ENCODE measurements at places on chromosomes 6 and 20.

GRCh38 chr20:3580412-3580811 lies 82.8 kb downstream of the GFRA4 start:
- no peak for DNase-seq

DNA sequence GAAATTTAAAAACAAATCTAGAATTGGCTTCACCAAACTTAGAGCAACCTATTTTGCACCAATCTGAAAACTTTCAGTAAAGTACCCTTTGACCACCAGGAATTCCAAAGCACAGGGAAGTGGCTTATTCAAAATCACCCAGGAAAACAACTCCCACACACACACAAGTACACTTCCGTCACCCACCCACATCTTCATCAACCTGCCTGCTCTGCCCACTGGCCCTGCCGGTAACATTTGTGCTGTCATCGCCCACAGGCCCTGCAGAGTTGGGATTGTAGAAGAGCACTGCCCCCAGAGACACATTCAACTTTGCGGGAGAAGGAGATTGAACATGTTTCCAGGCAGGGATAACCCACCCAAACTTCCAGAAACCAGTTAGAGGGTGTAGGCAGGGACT lies 19.3 kb upstream of the SCML4 start:
- no peak for DNase-seq

DNA sequence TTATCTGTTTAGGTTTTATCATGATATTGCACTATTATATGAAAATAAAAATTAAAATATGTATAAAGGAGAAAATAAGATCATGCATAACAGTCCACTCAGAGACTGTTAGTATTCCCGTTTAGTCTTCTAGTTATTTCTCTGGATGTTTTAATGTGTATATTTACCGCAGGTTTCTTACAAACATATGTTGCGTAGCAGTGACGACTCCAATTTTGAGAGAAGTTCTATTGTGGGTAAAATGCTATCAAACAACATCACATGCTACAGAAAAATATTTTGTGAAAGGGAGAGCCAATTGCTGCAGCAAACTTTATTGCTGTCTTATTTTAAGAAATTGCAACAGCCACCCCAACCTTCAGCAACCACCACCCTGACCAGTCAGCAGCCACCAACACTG lies 72.4 kb upstream of the NXT1 start:
- DNase-seq, result no peak

GRCh38 chr6:44211284-44211683 lies 5.4 kb upstream of the MYMX start:
- DNase-seq, result no peak

DNA sequence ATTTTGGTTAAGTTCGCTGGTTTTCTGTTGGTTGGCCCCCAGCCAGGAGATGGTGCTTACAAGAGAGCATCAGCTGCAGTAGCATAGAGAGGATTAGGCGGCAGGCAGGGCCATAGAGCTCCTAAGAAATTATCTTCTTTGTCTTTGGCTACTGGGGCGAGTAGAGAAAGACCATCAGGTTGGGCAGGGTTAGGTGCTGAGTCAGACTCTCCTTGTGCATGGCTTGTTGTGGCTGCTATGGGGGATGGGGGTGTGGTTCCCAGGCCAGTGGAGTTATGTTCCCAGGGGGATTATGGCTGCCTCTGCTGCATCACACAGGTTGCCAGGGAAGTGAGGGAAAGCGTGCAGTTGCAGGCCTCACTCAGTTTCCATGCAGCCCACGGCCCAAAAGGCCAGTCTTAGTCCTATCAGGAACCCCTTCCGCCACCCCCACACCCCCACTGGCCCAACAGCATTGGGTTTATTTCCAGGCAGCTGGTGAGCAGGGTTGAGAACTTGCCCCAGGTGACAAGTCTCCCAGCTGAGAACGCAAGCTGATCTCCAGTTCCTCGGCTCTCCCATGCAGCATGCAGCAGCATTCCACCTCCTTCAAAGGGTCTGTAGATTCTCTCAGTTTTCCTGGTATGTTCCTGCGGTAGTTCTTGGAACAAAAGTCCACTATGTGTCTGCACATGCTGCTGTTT lies 243.7 kb downstream of the UTRN start:
- DNase-seq, result no peak

- no peak for DNase-seq
These were observed 74.9 kb upstream of the SLCO4A1 start for GRCh38 chr20:62567246-62568044.

DNA sequence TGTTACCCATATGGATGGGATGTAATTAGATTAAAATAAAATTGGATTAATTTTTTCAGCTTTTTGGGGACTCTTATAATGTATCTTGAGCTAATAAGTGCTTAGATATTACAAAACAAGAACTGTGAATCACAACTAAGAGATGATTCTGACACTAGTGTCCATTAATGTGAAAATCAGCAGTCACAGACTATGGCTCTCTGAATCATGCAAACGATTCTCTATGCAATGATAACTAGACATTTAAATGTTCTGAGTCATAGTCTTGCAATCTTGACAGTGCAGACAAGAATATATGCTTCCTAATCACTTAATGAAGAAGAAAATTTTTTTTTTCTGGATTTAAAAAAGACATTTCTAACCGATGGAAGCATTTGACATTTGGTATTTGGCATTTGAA lies 82.2 kb upstream of the OPRM1 start:
- no peak for DNase-seq

- DNase-seq, result no peak
These were observed 2.0 kb downstream of the SEMG2 start for GRCh38 chr20:45223136-45223535.

DNA sequence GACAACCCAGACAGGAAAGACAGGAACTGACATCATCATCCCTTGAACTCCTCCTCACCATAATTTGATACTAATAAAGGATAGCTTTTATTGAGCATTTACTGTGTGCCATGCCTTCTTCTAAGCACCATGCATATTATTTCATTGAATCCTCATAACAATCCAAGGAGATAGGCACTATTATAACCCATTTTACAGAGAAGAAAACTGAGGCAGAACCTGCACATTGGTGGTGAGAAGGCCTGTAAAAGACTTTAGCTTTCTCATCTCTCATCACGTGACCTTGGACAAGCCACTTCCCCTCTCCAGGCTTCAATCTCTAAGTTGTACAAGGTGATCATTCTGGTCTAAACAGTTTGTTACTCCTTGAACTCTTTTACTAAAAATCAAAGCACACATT lies 34.5 kb upstream of the PREX1 start:
- DNase-seq, result no peak

DNA sequence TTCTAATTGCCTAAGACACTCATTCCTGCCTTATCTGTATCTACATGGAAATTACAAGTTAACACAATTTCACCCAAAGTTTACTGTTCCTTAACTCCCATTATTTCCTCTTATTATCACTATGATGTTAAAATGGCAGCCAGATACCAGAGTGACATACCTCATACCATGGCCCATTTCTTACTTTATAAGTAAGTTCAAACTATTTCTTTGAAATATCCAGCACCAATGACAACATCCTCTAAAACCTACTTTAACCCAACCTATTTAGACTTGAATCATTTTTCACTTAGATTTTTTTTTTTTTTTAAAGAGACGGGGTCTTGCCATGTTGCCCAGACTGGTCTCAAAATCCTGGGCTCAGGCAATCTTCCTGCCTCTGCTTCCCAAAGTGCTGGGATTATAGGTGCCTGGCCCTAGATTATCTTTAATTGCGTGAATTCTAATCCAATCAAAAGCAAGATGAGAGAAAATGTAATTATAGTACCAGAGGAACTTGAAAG lies 10.0 kb downstream of the REV3L start:
- no peak for DNase-seq

- no peak for DNase-seq
These were observed 49.1 kb downstream of the ARMC2 start for GRCh38 chr6:108897371-108897770.

DNA sequence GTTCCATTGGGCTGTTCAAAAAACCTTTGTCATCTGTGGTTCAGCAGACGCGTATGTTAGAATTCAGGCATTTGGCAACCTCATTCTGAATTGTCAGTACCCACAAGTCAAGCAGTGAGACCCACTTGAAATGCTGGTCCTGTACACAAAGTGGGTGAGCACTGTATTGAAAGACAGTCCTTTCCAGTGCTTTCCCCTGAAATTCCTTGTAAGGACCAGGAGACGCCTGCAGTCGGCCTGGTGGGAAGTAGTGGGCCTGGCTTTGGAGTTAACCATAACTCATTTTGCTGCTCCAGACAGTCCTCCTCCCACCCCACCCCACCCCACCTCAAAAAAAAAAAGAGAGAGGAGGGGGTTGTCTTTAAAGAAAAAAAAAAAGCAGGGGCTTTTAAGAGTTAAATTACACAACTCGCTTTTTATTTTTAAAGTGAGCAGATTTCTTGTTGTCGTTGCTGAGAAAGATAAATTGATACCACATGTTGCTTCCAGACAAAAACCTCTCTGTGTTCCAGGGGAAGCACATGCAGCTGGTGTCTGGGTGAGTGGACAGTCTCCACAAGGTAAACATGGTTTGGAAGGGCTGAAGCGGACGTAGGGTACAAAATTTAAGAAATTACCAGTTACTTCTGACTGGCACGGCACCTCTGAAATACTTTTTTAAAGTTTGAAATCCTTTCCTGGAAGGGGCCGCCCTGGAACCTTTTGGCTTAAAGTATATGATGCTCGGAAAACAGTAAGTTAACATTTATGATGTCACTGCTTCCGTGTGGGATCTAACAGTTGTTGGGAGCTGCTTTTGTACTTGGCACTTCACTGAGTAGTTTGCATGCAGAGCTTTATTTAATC lies 95.3 kb downstream of the FOXO3 start:
- DNase-seq, result no peak

GRCh38 chr6:25359191-25359861 lies 80.2 kb downstream of the CARMIL1 start:
- no peak for DNase-seq

- DNase-seq, result no peak
These were observed 425.1 kb downstream of the FOXA2 start for GRCh38 chr20:22159276-22159675.

DNA sequence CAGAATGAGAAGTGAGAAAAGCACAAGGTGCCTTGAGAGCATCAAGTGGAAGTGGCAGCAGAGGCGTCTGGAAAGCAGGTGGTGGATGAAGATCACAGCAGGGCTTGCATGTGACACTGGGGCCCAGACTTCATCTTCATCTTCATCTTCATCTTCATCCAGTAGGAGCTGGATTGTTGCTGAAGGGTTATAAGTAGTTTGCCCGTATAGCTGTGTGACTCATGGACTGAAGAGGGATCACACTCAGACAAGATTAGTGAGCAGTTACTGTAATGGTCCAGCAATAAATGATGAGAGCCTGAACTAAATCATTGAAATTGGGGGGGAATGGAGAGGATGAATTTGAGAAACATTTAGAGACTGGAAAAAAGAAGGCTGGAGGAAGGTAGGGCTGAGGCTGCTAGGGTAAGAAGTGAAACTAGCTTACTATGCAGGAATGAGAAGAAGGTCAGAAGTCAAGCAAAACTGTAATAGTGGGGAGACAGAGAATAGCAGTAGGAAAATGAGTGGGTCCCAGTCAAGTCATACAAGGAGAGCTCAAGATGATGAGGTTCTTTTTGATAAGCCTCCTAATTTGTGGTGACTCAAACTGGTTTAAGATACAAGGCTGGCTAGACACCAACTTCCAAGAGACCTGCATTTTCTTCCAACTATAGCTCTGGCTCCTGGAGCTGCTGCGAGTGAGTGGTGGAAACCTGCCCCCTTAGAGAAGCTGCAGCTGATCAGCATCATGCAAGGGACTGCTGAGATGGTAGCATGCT lies 92.3 kb upstream of the BEND6 start:
- no peak for DNase-seq

- DNase-seq, result no peak
These were observed 23.0 kb downstream of the L3MBTL1 start for GRCh38 chr20:43530321-43531090.

DNA sequence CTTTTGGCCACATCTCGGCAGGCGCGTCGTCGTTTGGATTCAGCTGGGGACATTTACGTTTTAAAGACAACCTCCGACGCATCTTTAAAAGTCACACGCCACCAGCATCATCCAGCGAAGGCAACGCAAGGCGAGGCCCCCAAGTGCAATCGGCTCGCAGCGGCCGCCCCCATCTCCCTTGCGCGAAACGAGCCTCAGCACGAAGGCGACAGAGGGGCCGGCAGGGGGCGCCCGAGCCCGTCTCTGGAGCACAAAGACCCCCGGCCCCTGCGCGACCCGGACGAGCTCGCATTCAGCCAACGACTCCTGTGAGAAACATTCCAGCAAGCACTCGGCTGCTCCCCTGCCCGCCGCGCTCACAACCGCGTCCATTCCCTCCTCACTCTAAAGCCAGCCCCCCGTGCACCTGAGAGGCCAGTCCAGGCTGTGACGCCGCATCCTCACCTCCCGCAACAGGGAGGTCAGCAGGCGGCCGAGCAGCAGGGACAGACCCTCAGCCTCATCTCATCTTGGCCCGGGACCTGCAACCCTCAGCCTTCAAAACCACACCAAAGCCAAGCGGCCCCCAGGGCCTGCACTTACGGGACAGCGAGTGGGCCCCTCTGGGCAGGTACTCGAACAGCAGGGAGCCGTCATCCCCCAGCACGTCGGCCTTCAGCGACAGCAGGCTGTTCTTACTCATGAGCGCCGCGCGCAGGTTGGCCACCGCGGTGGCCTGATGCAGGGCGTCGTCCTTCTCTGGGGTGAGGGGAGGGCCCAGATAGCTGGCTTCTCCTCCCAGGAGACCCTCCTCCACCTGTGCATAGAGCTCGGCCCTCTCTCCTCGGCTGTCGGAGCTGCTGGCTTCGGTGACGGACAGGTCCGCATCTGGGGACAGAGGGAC lies 35.8 kb downstream of the SLC2A4RG start:
- no peak for DNase-seq

- DNase-seq, result no peak
These were observed 68.7 kb downstream of the FILIP1 start for GRCh38 chr6:75424618-75425548.

DNA sequence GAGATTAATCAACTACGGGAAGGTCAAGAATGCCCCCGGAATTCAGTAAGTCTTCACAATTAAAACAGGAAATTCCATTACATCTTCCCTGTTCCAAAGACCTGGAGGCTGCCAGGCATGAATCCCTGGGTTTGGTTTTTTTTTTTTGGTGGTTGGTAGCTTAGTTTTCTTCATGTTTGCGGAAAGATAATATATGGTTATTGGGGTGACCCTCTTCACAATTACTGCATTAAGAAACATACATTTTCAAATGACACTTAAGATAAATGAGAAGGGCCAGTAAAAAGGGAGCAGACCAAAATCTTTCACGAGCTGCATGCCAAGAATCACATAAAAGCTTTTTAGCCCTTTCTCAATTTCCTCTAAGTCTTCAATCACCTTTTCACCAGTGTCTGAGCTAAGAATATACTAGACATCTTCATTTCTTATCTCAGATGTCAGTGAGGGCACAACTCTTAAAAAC lies 64.0 kb downstream of the KIF13A start:
- DNase-seq, result no peak

GRCh38 chr20:52789716-52790115 lies 182.4 kb upstream of the TSHZ2 start:
- no peak for DNase-seq

GRCh38 chr6:41239467-41240159 lies 11.5 kb downstream of the TREML4 start:
- no peak for DNase-seq
